Posterior vena cava (tissue), 2 donors: ENCODE measurements at places on chromosomes 4 and X. TPM values are rescaled to one million over a fixed set of nuclear protein-coding genes. Genes with fewer than 3 reads are reported as not detected.

PLAC1 gene
- total RNA-seq = not detected

GUF1 gene
- 12.9 TPM for total RNA-seq

TLL1 gene
- 7.8 TPM for total RNA-seq

CRLF2 gene
- total RNA-seq = 1.1 TPM

ART3 gene
- total RNA-seq = not detected

KDM6A gene
- 24.2 TPM for total RNA-seq

RBMX2 gene
- total RNA-seq = 14.9 TPM

GDI1 gene
- total RNA-seq = 106 TPM

GRSF1 gene
- total RNA-seq = 43.5 TPM

MAGEA1 gene
- total RNA-seq = not detected

TMPRSS11D gene
- total RNA-seq = not detected

SLC4A4 gene
- 2.0 TPM for total RNA-seq

PRRG3 gene
- 0.86 TPM for total RNA-seq

APLN gene
- 8.5 TPM for total RNA-seq

LNX1 gene
- total RNA-seq = 4.7 TPM

CPEB2 gene
- total RNA-seq = 45.8 TPM

HPSE gene
- 2.8 TPM for total RNA-seq

DKK2 gene
- total RNA-seq = 1.4 TPM

REPS2 gene
- 3.9 TPM for total RNA-seq

PNMA5 gene
- not detected for total RNA-seq

GC gene
- total RNA-seq = 0.56 TPM

PDZD4 gene
- total RNA-seq = 22.9 TPM

TRAM1L1 gene
- 2.5 TPM for total RNA-seq

KLB gene
- not detected for total RNA-seq

GABRE gene
- 19.2 TPM for total RNA-seq

PI4K2B gene
- 24.4 TPM for total RNA-seq

HTR2C gene
- total RNA-seq = not detected

CABS1 gene
- not detected for total RNA-seq

KCNIP4 gene
- not detected for total RNA-seq

PAGE3 gene
- not detected for total RNA-seq

CDS1 gene
- total RNA-seq = 0.90 TPM

GLA gene
- total RNA-seq = 24.2 TPM

LRCH2 gene
- total RNA-seq = 6.1 TPM

LANCL3 gene
- total RNA-seq = 0.38 TPM

PDCL2 gene
- total RNA-seq = not detected

AMOT gene
- total RNA-seq = 21.0 TPM

PFKFB1 gene
- total RNA-seq = 0.42 TPM

UPF3B gene
- 6.8 TPM for total RNA-seq

NHSL2 gene
- 32.4 TPM for total RNA-seq

TRPC3 gene
- 0.42 TPM for total RNA-seq

WNK3 gene
- 4.4 TPM for total RNA-seq

FRG2 gene
- total RNA-seq = not detected

PRR32 gene
- not detected for total RNA-seq

STARD8 gene
- 14.1 TPM for total RNA-seq

CENPVL3 gene
- not detected for total RNA-seq
